ENCODE measurements at places on chromosomes 3 and 15. TPM values are rescaled to one million over a fixed set of nuclear protein-coding genes. Genes with fewer than 3 reads are reported as not detected.

Gene FAH
- 11.1 TPM for total RNA-seq

DNA sequence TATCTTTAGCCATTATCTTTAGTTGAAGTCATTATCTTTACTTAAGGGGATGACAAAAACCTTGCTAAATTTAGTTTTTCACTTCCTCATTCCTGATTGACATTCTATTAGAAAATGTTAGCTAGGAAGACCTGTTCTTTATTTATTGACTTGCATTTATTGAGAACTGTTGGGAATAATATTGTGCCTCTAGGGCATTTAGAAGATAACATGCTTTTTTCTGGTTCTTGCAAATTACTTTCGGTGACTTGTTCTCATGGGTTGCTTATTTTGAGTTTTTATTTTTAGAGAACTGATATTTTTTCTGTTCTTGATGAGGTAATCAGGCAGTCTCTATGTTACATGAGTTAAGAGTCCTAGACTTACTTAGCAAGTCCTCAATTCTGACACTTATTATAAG lies 48.3 kb upstream of the CTDSPL start:
- H3K27ac ChIP-seq = no peak overlapping the region
- H3K27me3 ChIP-seq = no peaks in the 10 kb centered on the region
- peaks cover 2% of the 10 kb centered on the region for H3K36me3 ChIP-seq
- H3K4me3 ChIP-seq = no peak overlapping the region
- no peak for DNase-seq
- H3K4me1 ChIP-seq = peaks cover 36% of the 10 kb centered on the region

DNA sequence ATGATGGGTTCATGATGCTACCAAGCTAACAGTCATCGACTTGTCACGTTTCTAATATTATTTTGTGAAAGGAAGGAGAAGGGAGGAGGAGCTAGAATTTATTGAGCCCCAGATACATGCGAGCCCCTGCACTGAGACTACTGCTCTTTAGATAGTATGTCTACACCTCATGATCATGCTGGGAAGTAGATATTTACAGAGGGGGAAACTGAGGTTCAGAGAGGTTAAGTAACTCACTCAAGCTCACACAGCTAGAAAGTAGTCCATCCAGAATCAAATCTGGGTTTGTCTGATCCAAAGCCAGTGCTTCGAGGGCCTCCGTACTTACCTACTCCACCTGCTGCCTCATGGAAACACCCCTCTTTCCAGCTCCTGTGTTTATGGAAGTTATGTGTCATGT lies 38.8 kb upstream of the DLG1 start:
- H3K4me3 ChIP-seq = no peak overlapping the region
- H3K36me3 ChIP-seq = no peaks in the 10 kb centered on the region
- DNase-seq = peak; percentile 55
- peaks cover 6% of the 10 kb centered on the region for H3K4me1 ChIP-seq
- no peaks in the 10 kb centered on the region for H3K27me3 ChIP-seq
- H3K27ac ChIP-seq = no peak overlapping the region

GRCh38 chr15:93033434-93034045 lies 55.5 kb downstream of the RGMA start:
- peaks cover 53% of the 10 kb centered on the region for H3K4me1 ChIP-seq
- no peaks in the 10 kb centered on the region for H3K27me3 ChIP-seq
- H3K36me3 ChIP-seq = no peaks in the 10 kb centered on the region
- no peak for DNase-seq

DNA sequence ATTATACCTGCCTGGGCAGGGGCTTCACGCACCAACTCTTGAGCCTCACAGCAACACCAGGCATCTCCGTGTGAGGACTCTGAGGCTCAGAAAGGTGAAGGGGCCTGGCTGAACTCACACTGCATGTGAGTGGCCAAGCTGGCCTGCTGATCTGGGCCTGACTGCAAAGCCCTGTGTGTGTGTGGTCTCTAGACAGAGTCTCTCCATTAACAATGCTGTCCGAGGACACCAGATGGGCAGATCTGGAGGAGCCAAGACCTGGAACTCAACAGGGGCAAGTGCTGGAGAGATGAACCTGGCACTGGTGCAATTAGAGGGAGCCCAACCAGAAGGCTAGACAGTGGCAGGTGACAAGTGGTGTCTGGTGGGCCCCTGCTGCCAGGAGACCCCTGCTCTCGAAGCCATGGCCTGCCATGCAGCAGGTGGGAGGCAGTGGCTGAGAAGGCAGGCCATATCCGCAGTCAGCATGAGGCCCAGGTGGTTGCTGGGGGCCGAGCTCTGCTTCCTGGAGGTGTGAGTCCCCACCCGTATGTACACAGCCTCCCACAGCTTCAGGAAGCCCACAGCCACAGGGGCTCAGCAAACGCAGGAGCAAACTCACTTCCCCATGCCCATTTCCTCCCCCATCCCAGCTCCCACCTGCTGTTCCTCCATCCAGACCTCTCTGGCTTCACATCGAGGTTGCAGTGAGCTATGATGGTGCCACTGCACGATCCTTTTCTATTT lies 39.0 kb downstream of the CYP11A1 start:
- no peak overlapping the region for H3K4me3 ChIP-seq
- no peak overlapping the region for H3K27ac ChIP-seq
- H3K27me3 ChIP-seq = peaks cover 24% of the 10 kb centered on the region
- no peaks in the 10 kb centered on the region for H3K4me1 ChIP-seq
- DNase-seq = no peak

DNA sequence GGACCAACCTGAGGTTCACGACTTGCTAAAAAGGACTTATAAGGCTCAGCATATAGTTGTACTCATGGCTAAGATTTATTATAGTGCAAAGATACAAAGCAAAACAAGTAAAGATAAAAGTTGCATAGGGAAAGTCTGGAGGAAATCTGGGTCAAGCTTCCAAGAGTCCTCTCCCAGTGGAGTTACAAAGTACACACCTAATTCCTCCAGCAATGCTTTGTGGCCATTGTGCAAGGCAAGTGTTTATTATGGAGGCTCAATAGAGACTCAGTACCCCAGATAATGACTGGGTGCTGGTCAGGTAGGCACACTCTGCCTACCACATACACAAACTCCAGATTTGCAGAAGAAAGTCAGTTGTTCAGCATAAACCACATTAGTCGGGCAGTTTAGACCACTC lies 22.9 kb downstream of the LNP1 start:
- H3K36me3 ChIP-seq = no peaks in the 10 kb centered on the region
- H3K27me3 ChIP-seq = no peaks in the 10 kb centered on the region
- no peaks in the 10 kb centered on the region for H3K4me1 ChIP-seq
- no peak for DNase-seq
- H3K4me3 ChIP-seq = no peak overlapping the region

GRCh38 chr3:40701016-40701588 lies 176.3 kb downstream of the ZNF621 start:
- H3K4me3 ChIP-seq = no peak overlapping the region
- DNase-seq = peak; percentile 87
- H3K36me3 ChIP-seq = no peaks in the 10 kb centered on the region
- no peak overlapping the region for H3K27ac ChIP-seq

GRCh38 chr15:70974004-70974832 lies 81.6 kb downstream of the LRRC49 start:
- no peaks in the 10 kb centered on the region for H3K36me3 ChIP-seq
- H3K4me1 ChIP-seq = no peaks in the 10 kb centered on the region
- no peak overlapping the region for H3K27ac ChIP-seq
- H3K4me3 ChIP-seq = no peak overlapping the region
- no peaks in the 10 kb centered on the region for H3K27me3 ChIP-seq

DNA sequence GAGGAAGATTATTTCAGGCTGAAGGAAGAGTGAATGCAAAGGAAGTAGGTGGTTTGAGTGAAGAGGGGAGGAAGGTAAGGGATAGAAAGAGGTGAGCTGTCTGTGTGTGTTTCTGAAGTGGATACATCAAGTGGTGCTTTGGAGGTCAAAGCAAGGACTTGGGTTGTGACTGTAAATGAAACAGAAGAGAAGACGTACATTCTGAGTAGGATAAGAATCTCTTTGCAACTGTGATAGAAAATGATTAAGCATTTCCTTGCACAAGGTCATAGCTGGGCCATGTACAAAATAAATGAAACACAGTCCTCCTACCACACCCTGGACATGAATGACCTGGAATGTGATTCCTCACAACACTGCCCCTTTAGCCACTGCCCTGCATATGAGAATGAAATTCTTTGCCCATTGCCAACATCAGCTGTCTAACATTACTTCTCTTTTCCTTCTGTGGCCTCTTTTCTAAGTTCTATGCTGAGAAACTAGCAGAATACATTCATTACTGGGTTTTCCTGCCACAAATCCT lies 28.3 kb upstream of the MINDY4B start:
- H3K4me3 ChIP-seq = no peak overlapping the region
- no peak overlapping the region for H3K27ac ChIP-seq
- H3K4me1 ChIP-seq = no peaks in the 10 kb centered on the region
- no peaks in the 10 kb centered on the region for H3K27me3 ChIP-seq
- H3K36me3 ChIP-seq = no peaks in the 10 kb centered on the region
- no peak for DNase-seq

GRCh38 chr15:29770796-29771195 lies 51.5 kb downstream of the TJP1 start:
- no peak overlapping the region for H3K27ac ChIP-seq
- H3K27me3 ChIP-seq = no peaks in the 10 kb centered on the region
- peaks cover 33% of the 10 kb centered on the region for H3K4me1 ChIP-seq
- no peak overlapping the region for H3K4me3 ChIP-seq

DNA sequence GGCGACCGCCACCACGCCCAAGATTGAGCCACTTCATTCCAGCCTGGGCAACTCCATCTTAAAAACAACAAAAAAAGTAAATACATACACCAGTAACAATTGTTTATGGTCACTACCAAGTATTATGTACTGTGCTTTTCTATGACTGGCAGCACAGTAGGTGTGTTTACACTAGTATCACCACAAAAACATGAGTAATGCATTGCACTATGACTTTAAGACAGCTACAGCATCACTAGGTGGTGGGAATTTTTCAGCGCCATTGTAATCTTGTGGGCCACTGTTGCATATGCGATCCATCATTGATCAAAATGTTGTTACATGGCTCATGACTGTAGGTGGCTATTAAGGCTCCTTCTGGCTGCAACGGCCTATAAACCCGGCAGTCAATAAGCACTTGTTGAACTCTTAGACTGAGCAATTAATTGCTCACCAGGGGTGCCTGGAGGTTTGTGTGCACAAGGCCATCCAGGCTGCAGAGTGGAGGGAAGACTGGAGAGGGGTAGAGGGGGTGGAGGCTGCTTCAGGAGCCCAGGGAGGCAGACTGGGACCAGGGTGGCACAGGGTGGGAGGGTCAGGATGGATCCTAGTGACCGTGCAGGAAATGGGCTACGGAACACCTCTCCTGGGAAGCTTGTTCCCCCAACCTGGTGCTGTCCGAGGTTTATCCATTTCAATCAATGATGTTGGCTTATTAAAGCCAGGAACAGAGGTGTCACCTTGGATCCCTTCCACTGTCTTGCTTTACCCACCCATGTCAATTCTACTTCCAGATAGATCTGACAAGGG lies 17.9 kb upstream of the COPG1 start:
- peaks cover 28% of the 10 kb centered on the region for H3K4me1 ChIP-seq
- H3K27ac ChIP-seq = no peak overlapping the region
- no peaks in the 10 kb centered on the region for H3K27me3 ChIP-seq
- no peak overlapping the region for H3K4me3 ChIP-seq
- no peaks in the 10 kb centered on the region for H3K36me3 ChIP-seq
- no peak for DNase-seq

DNA sequence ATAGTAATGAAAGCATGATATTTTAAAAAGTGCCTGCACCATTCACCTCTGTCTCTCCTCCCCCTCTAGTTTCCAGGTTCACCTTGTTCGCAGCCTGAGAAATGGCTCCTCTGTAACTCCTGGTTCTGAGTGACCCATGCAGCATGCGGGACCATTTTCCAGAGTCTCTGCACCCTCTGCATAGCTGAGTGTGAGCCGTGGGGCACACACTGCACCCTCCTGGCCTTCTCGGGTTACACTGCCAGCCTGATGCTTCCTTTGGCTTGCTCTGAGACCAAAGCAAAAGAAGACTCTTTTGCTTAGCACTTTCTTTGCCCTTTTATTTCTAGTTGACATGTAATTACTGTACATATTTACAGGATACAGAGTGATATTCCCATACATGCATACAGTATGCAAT lies 287.3 kb downstream of the GABRG3 start:
- DNase-seq = no peak
- H3K4me1 ChIP-seq = no peaks in the 10 kb centered on the region
- H3K27ac ChIP-seq = no peak overlapping the region
- no peaks in the 10 kb centered on the region for H3K36me3 ChIP-seq
- no peak overlapping the region for H3K4me3 ChIP-seq

GRCh38 chr3:124266487-124266886 lies 274.6 kb upstream of the ROPN1 start:
- no peaks in the 10 kb centered on the region for H3K36me3 ChIP-seq
- no peak overlapping the region for H3K4me3 ChIP-seq

DNA sequence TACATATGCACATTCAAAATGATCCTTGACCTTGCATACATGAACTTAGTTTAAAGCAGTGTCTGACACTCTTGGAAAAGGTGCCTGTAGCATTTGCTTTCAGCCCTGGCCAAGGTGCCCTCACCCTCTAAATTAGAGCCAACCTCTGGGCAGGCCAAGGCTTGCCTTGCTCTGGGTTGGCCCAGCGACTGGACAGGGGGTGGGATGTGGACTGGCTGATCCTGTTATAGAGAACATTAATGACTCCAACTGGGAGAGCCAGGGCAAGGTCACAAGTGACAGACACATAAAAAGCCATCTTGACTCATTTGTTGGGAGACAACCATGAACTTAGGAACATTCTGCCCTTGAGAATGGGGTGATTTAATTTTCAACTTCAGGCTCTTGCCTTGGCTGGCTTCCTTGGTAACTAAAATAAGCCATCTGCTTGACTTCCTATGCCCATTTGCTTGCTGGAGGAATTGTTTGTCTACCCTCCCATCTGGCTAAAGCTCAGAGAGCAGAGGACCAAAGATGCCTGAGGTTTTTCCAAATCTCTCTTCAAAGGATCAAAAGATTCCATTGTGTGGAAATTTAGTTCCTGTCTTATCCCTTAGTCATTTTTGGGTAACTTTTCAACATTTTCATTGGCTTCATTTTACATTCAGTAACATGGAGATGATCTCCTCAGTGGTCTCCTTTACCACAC lies 403.7 kb downstream of the SOX2 start:
- H3K4me3 ChIP-seq = no peak overlapping the region
- no peaks in the 10 kb centered on the region for H3K36me3 ChIP-seq
- H3K27ac ChIP-seq = no peak overlapping the region

- H3K27me3 ChIP-seq = no peaks in the 10 kb centered on the region
- no peaks in the 10 kb centered on the region for H3K36me3 ChIP-seq
- DNase-seq = no peak
- no peak overlapping the region for H3K4me3 ChIP-seq
Observed at GRCh38 chr3:105364128-105364527, 2.6 kb upstream of the ALCAM start.

- no peaks in the 10 kb centered on the region for H3K27me3 ChIP-seq
- DNase-seq = no peak
- H3K4me1 ChIP-seq = peaks cover 8% of the 10 kb centered on the region
Observed at GRCh38 chr3:114666623-114667022, 372.8 kb downstream of the TIGIT start.

Data from esophagus muscularis mucosa (tissue), 4 donors.